ENCODE measurements at places on chromosomes 12 and 14. TPM values are rescaled to one million over a fixed set of nuclear protein-coding genes. Genes with fewer than 3 reads are reported as not detected.
A peak's percentile ranks its signal among the peaks of the same experiment; 100 is the strongest.

Gene WSB2
- total RNA-seq: 19.6 TPM

- H3K27ac ChIP-seq: peak overlapping the region; percentile 71
- peaks cover 3% of the 10 kb centered on the region for H3K4me1 ChIP-seq
- no peaks in the 10 kb centered on the region for H3K36me3 ChIP-seq
- peak; percentile 93 for DNase-seq
- H3K27me3 ChIP-seq: no peaks in the 10 kb centered on the region
- peak overlapping the region; percentile 70 for H3K4me3 ChIP-seq
These were observed 24.4 kb upstream of the LRTM2 start for GRCh38 chr12:1795785-1796514.

DNA sequence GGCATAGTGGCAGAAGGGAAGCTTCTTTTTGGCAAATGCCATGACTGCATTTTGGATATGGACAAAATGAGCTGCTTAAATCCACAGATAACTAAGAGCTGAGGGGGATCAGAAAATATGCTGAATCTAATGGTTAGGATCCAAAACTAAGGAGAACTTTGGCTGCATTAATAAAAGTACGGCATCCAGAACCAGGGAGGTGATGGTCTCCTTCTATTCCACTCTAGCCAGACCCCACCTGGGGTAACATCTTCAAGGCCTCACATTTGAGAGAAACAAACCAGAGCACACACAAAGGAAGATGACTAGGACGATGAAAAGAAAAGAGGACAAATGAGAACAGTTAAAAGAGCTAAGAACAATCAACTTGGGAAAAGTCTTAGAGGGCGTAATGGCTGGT lies 27.6 kb downstream of the NT5DC3 start:
- no peak for DNase-seq
- H3K36me3 ChIP-seq: peaks cover 6% of the 10 kb centered on the region
- no peaks in the 10 kb centered on the region for H3K27me3 ChIP-seq
- H3K4me1 ChIP-seq: no peaks in the 10 kb centered on the region

Gene PSMA3
- 99.7 TPM for total RNA-seq

- DNase-seq: no peak
- H3K27me3 ChIP-seq: no peaks in the 10 kb centered on the region
- no peak overlapping the region for H3K27ac ChIP-seq
- H3K4me3 ChIP-seq: no peak overlapping the region
- peaks cover 22% of the 10 kb centered on the region for H3K36me3 ChIP-seq
These were observed 9.8 kb downstream of the PSEN1 start for GRCh38 chr14:73146111-73146510.

- no peak overlapping the region for H3K27ac ChIP-seq
- H3K36me3 ChIP-seq: no peaks in the 10 kb centered on the region
- H3K4me3 ChIP-seq: peak overlapping the region; percentile 59
- H3K4me1 ChIP-seq: peaks cover 18% of the 10 kb centered on the region
- H3K27me3 ChIP-seq: no peaks in the 10 kb centered on the region
These were observed 68.5 kb upstream of the CAPRIN2 start for GRCh38 chr12:30823156-30823699.

Gene PRDM4
- total RNA-seq: 30.2 TPM

- H3K4me1 ChIP-seq: peaks cover 3% of the 10 kb centered on the region
- H3K36me3 ChIP-seq: no peaks in the 10 kb centered on the region
- no peak overlapping the region for H3K27ac ChIP-seq
- no peak overlapping the region for H3K4me3 ChIP-seq
These were observed 13.8 kb downstream of the TMCC3 start for GRCh38 chr12:94636462-94637085.

- no peaks in the 10 kb centered on the region for H3K36me3 ChIP-seq
- DNase-seq: no peak
- no peaks in the 10 kb centered on the region for H3K27me3 ChIP-seq
- no peak overlapping the region for H3K4me3 ChIP-seq
- H3K4me1 ChIP-seq: no peaks in the 10 kb centered on the region
These were observed 20.0 kb downstream of the NFKBIA start for GRCh38 chr14:35384455-35385041.

Gene ASPG
- 0.38 TPM for total RNA-seq

- no peaks in the 10 kb centered on the region for H3K36me3 ChIP-seq
- DNase-seq: no peak
- no peak overlapping the region for H3K27ac ChIP-seq
These were observed 21.4 kb upstream of the NCOR2 start for GRCh38 chr12:124588751-124589267.

Gene CD69
- 39.2 TPM for total RNA-seq

DNA sequence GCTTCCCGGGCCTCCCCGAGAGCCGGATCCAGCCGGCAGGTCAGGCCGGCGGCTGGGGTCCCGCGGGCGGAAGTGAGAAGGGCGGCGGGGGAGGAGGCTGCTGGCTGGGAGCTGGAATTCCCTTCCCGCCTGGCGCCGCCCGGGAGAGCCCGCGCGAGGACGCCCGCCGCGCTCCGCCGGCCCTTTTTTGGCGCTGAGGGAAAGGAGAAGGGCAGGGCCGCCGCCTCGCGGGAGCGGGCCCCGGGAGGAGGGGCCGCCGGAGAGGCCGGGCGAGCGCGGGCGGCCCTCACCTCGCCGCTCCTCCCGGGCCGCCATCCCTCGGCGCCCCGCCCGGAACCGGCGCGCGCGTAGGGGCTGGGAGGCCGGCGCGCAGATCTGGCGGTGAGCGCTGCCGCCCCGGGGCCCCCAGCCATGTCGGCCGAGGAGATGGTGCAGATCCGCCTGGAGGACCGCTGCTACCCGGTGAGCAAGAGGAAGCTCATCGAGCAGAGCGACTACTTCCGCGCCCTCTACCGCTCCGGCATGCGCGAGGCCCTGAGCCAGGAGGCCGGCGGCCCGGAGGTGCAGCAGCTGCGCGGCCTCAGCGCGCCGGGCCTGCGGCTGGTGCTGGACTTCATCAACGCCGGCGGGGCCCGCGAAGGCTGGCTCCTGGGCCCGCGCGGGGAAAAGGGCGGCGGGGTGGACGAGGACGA lies at the start of the genes KLHL42 and MANSC4:
TSS of gene KLHL42 (plus strand) at position 314 of the 692 bp plus-strand sequence. CDS start at position 412, 98 bp downstream.
TSS of gene MANSC4 (minus strand) at position 317 of the 692 bp plus-strand sequence. CDS start 8,960 bp downstream, outside the sequence.
- peak within 1 kb of the TSS; percentile 87 for H3K4me3 ChIP-seq
- H3K27ac ChIP-seq: no peak within 1 kb of the TSS
- H3K27me3 ChIP-seq: peaks cover 2% of the 10 kb centered on the region
- DNase-seq: peak; percentile 68
- peaks cover 29% of the 10 kb centered on the region for H3K4me1 ChIP-seq

Gene KRT1
- 2.6 TPM for total RNA-seq

DNA sequence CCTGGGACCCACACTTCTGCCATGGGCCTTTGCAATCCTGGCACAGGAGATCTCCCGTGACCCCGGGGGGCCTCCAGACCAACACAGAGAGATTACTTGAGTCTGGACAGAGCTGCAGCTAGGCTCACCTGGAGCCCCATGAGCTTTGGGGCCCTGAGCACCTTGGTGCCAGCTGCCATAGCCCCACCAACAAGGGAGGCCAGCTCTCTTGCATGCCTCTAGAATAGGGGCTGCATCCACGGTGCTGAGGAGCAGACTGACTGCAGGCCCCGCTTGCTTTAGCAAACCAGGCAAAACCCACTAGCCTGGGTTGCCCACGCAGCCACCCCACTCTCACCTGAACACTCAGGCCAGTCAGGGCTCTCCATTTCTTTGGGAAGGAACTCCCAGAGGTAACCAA lies 3.7 kb upstream of the OR4N2 start:
- H3K36me3 ChIP-seq: no peaks in the 10 kb centered on the region
- H3K27me3 ChIP-seq: no peaks in the 10 kb centered on the region
- no peak overlapping the region for H3K27ac ChIP-seq
- DNase-seq: no peak

GRCh38 chr12:30911207-30911606 lies 15.3 kb upstream of the TSPAN11 start:
- H3K36me3 ChIP-seq: no peaks in the 10 kb centered on the region
- H3K4me1 ChIP-seq: no peaks in the 10 kb centered on the region
- DNase-seq: no peak
- H3K27ac ChIP-seq: no peak overlapping the region
- no peak overlapping the region for H3K4me3 ChIP-seq
- H3K27me3 ChIP-seq: no peaks in the 10 kb centered on the region

Gene CCDC175
- not detected for total RNA-seq

Gene KRT77
- not detected for total RNA-seq

Gene ENDOU
- not detected for total RNA-seq

Gene SLC6A12
- not detected for total RNA-seq

GRCh38 chr14:31858868-31859267 lies 218.2 kb upstream of the ARHGAP5 start:
- no peak overlapping the region for H3K27ac ChIP-seq
- H3K4me3 ChIP-seq: no peak overlapping the region
- DNase-seq: no peak
- peaks cover 4% of the 10 kb centered on the region for H3K36me3 ChIP-seq
- no peaks in the 10 kb centered on the region for H3K27me3 ChIP-seq

GRCh38 chr12:77042833-77043232 lies 22.5 kb downstream of the E2F7 start:
- no peaks in the 10 kb centered on the region for H3K36me3 ChIP-seq
- H3K4me3 ChIP-seq: no peak overlapping the region
- no peak for DNase-seq
- no peak overlapping the region for H3K27ac ChIP-seq

DNA sequence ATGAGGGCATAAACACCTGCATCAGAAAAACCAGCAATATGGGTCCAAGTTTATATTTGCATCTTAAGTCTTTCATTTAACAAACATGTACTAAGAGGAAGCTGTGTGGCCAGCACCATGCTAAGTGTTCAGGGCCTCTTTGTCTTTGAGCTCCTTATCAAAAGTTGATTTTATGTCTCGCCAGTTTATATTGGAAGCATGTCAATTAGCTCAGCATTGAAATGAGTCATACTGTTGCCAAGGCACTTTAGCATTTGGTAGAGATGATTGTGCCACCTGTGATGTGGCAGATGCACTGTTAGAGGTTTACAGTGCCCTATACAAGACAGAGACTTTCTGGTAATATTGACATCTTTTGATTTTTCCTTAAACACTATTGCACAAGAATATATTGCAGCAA lies 68.5 kb downstream of the BHLHE41 start:
- no peak for DNase-seq
- H3K27ac ChIP-seq: no peak overlapping the region
- no peaks in the 10 kb centered on the region for H3K4me1 ChIP-seq
- H3K27me3 ChIP-seq: no peaks in the 10 kb centered on the region
- H3K36me3 ChIP-seq: no peaks in the 10 kb centered on the region
- no peak overlapping the region for H3K4me3 ChIP-seq

Gene OTOGL
- total RNA-seq: not detected

Gene TBX5
- not detected for total RNA-seq

DNA sequence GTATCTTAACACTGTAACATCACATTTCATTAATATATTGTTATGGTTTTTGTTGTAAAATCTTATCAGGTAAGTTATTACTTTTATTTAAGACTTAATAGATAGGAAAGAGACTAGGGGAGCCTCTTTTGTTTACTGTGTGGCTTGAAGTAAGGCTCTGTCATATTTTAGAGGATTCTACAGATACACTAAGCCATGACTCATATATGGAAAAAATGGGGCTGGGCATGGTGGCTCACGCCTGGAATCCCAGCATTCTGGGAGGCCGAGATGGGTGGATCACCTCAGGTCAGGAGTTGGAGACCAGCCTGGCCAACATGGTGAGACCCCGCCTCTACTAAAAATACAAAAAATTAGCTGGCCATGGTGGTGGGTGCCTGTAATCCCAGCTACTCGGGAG lies 23.6 kb upstream of the NPFF start:
- no peaks in the 10 kb centered on the region for H3K4me1 ChIP-seq
- H3K4me3 ChIP-seq: no peak overlapping the region
- DNase-seq: no peak
- no peaks in the 10 kb centered on the region for H3K27me3 ChIP-seq
- H3K27ac ChIP-seq: no peak overlapping the region

DNA sequence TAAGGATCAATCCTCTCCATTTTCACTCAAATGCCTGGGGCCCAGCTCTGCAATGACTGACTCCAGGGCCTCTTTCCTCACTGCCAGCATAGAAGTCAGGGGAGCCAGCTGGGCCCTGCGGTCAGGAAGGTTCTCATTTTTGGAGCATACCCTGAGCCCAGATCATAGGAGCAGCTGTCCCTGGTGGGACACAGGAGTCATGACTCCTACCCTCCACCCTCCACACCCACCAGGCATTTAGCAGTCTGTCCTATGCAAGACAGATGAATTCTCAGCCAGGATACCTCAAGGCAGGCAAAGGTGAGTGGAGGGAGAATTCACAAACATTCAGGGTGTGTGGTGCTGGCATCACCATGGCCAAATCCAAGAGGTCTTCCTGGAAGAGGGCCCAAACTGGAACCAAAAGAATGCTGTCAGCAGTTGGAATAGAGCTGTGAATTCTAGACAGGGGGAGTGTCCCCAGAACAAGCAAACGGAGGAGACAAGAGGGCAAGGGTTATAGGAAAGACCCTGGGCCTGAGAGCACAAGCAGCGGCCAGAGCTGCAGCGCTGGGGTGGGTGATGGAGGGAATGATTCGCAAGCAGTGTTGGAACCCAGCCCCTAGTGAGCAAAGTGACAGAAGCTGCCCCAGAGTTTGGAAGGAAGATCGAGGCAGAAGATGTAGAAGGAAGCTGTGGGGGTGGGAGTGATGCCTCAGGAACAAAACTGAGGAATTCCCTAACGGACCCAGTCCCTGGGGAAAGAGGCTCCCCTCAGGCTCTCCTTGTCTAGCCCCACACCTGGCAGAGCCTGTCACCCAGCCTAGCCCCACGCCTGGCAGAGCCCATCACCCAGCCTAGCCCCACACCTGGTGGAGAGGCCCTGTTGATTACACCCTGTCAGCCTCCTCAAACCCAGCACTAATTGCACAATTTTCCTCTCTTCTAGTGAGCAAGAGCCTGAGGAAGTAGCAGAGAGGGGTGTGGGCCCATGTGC lies 4.5 kb upstream of the REM2 start:
- H3K27me3 ChIP-seq: no peaks in the 10 kb centered on the region
- H3K36me3 ChIP-seq: peaks cover 54% of the 10 kb centered on the region
- H3K27ac ChIP-seq: no peak overlapping the region
- no peak for DNase-seq
- H3K4me1 ChIP-seq: peaks cover 38% of the 10 kb centered on the region
- H3K4me3 ChIP-seq: no peak overlapping the region

DNA sequence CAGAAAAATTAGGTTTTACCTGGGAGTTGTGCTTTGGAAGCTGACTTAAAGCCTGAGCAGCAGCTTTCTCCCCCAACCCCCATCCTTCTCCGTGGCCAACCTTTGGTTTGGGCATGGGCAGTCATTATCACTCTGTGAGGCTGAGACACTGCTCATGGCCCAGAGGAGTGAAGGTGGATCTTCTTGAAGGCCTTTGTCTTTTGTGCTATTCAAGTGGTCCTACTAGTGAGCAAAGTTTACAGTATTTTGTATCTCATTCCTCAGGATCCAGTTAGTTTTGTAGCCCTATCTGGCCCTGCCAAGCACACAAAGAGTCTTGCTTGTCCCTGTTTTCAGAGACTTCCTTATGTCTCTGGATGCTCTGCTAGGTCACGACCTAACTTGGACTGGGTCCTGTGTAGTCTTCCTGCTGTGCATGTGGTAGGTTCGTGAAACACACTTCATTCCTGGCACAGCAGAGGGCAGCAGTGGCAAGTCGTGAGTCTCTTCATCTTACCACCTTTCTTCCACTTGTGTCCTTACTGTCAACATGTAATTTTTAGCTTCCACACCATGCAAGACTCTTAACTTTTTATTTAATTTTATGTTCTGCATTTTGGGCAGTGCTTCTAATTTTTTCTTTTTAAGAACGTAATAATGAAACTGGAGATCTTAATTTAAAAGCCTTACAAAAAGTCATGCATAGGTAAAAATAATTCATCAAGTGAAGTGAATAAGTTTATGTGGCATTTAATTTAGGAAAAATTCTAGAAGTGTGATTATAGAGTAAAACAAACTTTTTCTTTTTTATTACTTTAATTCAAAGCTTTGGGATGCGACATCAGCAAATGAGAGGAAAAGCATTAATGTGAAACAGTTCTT lies 53.7 kb downstream of the APAF1 start:
- DNase-seq: no peak
- H3K27me3 ChIP-seq: no peaks in the 10 kb centered on the region
- peaks cover 5% of the 10 kb centered on the region for H3K4me1 ChIP-seq

GRCh38 chr12:123063535-123063934 lies 83.1 kb downstream of the ARL6IP4 start:
- no peak overlapping the region for H3K4me3 ChIP-seq
- H3K36me3 ChIP-seq: peaks cover 6% of the 10 kb centered on the region
- peaks cover 48% of the 10 kb centered on the region for H3K4me1 ChIP-seq
